Left lung (tissue), 14 donors: ENCODE measurements at places on chromosomes 4 and X.

DNA sequence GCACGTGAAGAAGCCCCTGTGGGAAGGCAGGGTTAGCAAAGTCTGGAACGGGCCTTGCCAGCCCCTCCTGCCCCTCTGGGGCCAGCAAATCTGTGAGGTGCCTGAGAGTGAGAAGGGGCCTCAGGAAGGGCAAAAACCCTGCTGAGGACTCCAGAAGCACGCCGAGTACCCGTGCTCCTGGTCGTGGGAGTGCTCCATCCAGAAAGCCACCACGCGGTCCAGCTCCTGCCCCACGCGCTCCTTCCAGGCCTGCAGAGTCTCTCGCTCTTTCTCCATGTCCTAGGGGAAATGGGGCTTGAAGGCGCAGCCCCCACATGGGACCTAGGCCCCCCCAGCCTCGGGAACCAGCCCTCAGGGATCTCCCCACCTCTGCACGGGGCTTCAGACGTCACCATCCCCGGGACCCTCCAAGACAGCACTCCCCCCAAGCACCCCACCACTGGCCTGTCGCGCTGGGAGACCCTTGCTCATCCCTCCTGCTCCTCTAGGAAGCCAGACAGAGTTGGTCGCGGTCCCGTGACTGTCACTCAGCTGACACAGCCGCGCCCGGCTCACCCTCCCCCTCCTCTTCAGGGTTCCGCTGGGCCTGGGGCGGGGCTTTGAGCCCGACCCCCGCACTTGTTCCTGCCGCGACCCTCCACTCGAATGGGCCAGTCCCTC is at the start of gene RENBP:
RENBP (minus strand) TSS at position 504 of the 660 bp plus-strand sequence; CDS start at position 471, 33 bp downstream.
- peak within 1 kb of the TSS; percentile 60 for H3K4me3 ChIP-seq
- peak within 1 kb of the TSS; percentile 48 for H3K27ac ChIP-seq
- H3K36me3 ChIP-seq = peaks cover 11% of the 10 kb centered on the region
- H3K4me1 ChIP-seq = peaks cover 49% of the 10 kb centered on the region
- no peak for DNase-seq
- H3K27me3 ChIP-seq = no peaks in the 10 kb centered on the region

- no peaks in the 10 kb centered on the region for H3K36me3 ChIP-seq
- peak overlapping the region; percentile 77 for H3K27ac ChIP-seq
- no peaks in the 10 kb centered on the region for H3K4me1 ChIP-seq
Observed at GRCh38 chr4:25448379-25449109, 71.5 kb downstream of the ANAPC4 start.

GRCh38 chr4:6491235-6491634 is 18.8 kb upstream of the PPP2R2C start:
- no peak overlapping the region for H3K4me3 ChIP-seq
- no peaks in the 10 kb centered on the region for H3K4me1 ChIP-seq
- no peaks in the 10 kb centered on the region for H3K27me3 ChIP-seq
- H3K36me3 ChIP-seq = no peaks in the 10 kb centered on the region
- no peak overlapping the region for H3K27ac ChIP-seq

GRCh38 chr4:77445823-77446222 is 159.8 kb upstream of the CXCL13 start:
- no peaks in the 10 kb centered on the region for H3K27me3 ChIP-seq
- H3K27ac ChIP-seq = no peak overlapping the region
- no peaks in the 10 kb centered on the region for H3K36me3 ChIP-seq
- no peaks in the 10 kb centered on the region for H3K4me1 ChIP-seq
- DNase-seq = no peak
- no peak overlapping the region for H3K4me3 ChIP-seq

- DNase-seq = no peak
- no peaks in the 10 kb centered on the region for H3K27me3 ChIP-seq
- no peak overlapping the region for H3K4me3 ChIP-seq
- peaks cover 2% of the 10 kb centered on the region for H3K4me1 ChIP-seq
- H3K36me3 ChIP-seq = no peaks in the 10 kb centered on the region
Observed at GRCh38 chrX:41095908-41096307, 10.7 kb downstream of the USP9X start.
